ENCODE measurements at places on chromosomes 2 and 18.
A peak's percentile ranks its signal among the peaks of the same experiment; 100 is the strongest.

DNA sequence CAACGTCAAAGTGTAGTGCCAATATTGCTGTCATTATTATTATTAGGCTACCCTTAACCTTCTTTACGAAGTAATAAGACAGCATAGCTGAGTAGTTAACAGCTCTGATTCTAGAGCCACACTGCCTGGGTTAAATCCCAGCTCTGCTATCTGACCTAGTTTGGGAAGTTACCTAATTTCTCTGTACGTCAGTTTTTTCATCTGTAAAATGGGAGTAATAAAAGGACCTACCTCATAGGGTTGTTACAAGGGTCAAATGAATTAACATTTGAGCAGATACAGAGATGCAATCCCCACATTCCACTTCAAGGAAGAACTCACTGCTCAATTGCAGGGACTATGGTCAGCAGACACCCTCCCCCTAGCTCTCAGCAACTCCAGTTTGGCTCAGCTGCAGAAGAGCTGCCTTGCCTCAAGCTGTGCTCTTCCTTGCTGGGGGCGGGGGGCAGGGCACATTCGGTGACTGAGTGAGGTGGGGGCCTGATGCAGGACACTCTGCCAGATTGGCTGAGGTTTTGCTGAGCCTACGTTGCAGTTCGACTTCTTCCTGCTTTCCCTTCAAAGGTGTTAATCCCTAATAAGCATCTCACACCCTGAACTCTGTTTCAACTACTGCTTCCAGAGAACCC, 11.0 kb upstream of the LGALSL start:
- no peak for DNase-seq

GRCh38 chr18:2976218-2977132, 36.5 kb downstream of the LPIN2 start:
- DNase-seq: no peak

GRCh38 chr2:82795446-82795845, 1663.6 kb downstream of the SUCLG1 start:
- DNase-seq: peak; percentile 60

DNA sequence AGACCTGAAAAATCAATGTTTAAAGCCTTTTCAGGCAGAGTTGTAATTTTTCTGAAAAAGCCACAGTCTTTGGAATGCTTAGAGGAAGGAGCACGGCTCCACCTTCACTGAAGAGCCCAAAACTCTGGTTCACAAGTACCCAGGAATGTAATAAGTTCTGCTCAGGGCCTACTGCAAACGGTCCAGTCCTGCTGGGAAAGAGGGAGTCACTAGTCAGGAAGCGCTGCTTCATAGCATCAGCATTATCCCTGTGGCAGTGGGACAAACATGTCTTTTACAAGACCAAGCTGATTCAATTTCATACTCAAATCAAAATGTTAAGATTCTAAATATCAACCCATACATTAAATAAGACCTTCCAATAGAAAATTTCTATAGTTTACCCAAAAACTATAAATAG, 152.9 kb upstream of the PGAP1 start:
- DNase-seq: peak; percentile 29

DNA sequence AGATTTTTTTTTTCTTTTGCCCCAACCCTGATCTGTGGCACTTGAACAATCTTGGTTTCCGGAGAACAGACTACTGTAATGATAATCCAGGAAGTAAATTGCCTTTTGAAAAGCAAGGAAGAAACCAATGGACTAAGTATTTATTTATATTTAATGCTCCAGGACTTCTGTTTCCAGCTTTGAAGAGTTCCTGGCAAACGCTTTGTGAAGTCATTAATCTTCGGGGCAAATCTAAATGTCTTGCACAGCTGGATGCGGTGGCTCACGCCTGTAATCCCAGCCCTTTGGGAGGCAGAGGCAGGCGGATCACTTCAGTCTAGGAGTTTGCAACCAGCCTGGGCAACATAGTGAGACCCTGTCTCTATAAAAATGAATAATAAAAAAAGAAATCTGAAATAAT, 135.1 kb upstream of the GATA6 start:
- DNase-seq: no peak

Data from GM03348 (cell line).